ENCODE measurements at places on chromosomes 4 and X.

DNA sequence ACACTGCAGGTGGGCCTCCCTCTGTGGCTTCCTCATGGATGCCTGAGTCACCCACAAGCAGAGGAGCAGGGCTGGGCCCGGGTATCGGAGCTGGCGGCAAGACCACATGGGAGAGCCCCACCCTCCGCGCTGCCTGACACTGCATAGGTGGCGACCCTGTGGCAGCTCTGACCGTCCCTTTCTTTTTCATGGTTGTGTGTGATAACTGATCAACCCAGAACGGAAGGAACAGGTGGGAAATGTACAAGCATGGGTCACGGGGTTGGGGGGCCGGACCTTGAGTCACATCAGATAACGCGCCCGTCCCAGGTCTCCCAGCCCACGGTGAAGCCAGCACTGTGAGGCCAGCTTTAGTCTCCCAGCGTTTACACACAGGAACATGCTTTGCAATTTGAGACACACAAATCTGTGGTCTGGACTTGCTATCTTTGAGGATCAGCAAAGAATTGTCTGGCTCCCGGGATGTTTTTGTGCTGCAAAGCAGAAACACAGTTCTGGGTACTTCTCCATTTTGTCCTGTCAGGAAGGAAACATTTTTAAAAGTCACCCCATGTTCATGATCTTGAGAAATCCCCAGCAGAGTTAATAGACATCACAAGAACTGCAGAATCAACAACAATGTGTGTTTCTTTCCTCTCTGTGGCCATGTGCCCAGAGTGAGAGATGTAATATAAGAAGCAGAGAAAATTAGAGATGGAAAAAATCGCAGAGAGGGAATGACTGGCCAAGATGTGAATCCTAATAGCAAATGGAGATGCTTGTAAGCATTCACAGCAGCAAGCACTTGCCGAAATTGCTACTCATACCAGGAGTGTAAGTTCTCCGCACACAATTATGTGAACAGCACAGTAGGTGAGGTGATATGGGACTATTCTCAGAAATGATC is 70.1 kb upstream of the CBR4 start:
- DNase-seq: peak; percentile 69

GRCh38 chr4:149765630-149766029 is 50.0 kb downstream of the IQCM start:
- no peak for DNase-seq

- no peak for DNase-seq
Observed at GRCh38 chr4:52329894-52330293, 278.8 kb downstream of the SPATA18 start.

- peak; percentile 25 for DNase-seq
Observed at GRCh38 chrX:150873616-150874015, 24.9 kb downstream of the CD99L2 start.

DNA sequence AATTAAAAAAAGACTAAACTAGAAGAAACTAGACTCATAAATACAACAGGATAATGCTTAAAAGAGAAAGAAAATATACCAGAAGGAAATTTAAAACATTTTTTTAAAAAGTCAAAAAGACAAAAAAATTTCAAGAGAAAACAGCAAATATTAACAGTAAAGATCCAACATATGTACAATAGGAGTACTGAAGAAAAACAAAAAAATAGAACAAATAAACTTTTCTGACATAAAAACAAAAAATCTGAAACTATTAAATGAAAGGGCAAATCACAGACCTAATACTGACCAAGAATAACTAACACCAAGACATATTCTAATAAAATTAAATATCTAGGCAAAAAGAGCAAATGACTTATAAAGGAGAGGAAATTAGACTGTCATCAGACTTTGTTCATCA is 11.5 kb downstream of the DNAJB14 start:
- no peak for DNase-seq

GRCh38 chr4:17347445-17347844 is 164.4 kb downstream of the QDPR start:
- peak; percentile 47 for DNase-seq

GRCh38 chr4:121451310-121451709 is 70.5 kb upstream of the QRFPR start:
- DNase-seq: no peak

DNA sequence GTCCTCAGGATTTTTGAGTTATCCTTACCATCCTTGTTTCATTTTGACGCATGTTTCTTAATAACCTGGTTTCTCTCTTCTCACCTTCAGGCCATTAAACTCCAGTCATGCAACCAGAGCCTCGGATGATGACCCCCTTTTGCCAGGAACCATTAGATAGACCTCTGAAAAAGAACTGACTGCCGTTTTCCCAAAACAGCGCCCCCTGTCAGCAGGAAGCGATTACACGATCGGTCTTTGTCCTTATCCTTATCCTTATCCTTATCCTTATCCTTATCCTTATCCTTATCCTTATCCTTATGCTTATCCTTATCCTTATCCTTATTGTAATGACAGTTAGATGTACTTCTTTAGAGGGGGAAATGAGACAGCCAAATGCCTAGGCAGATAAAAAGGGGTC is 148.4 kb upstream of the ITM2A start:
- no peak for DNase-seq

DNA sequence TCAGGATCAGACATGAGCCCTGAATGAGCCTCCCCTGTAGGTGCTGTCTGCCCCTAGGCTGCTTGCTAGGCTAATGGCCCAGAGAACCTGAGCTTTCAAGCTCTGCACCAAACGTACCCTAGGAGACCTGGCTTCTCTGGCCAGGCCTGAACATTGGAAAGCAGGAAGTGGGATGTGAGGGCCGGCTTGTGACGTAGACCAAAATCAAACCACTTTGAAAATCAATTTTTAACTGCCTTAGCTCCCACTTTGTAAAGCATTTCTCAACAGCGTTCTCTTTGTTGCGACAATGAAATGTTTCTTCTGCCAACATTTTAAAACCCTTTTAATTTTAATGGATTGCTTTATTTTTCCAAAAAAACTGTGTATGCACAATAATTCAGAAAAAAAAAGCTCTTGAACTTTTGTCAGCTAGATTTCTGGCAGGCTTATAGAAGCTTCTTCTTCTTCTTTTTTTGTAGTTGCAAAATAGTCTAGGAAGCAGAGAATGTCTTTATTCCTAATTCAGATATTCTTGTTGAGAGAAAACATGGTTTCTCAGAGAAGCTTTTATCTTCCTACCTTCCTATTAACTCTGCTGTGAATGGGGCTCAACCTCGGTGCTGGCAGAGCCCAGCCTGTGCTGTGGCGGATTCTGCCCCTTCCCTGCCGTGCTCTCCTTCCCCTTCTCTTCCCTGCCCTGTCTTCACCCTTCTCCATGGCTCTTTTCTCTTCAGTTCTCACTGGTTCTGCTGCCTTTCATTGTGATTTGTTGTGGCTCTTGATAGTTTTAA is 145.2 kb upstream of the SFRP2 start:
- DNase-seq: no peak

DNA sequence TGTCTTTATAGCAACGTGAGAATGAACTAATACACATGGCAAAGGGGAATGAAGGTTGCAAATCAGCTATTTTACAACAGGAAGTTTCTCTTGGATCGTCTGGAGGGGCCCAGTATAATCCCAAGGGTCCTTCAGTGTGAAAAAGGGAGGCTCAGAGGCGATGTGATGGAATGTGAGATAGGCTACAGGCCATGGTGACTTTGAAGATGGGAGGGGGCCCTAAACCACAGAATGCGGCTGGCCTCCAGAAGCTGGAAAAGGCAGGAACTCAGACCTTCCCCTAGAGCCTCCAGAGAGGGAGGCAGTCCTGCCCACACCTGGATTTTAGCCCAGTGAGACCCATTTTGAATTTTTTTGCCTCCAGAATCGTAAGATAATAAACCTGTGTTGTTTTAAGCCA is 69.4 kb upstream of the PGM2 start:
- no peak for DNase-seq

DNA sequence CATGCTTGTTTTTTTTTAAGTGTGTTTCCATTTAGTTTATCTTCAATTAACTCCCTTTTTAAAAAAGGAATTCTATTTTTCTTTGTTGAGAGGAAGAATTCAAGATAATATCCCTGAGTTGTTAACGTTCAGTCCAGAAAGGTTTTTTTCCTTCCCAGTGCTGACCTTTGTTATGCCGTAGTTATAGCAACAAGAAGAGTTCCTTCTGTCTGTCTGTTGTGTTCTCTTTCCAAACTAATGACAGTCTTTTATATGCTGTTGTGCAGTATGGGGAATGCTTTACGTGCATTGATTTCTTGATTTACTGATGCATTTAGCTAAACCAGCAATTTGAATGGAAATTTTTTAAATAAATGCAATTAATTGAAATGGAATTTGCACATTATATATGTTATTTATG is 6.6 kb upstream of the CXXC4 start:
- no peak for DNase-seq

DNA sequence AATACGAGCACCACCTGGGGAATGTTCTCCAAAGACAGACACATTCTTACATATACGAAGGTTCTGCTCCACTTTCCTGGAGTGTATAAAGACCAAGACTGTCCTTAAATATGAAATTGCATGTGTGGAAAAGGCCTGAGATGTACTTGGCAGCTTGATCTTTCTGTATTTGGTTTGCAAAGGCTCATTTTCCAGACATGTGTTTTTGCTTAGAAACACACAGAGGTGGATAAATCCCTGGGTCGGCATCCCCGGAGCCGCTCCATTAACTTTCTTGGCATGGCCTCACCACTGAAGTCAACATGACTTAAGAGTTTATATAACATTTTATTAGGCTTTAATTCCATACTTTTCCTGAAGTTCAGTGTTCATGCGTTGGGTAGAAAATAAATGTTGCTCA is 239.4 kb downstream of the LDB2 start:
- DNase-seq: no peak

GRCh38 chr4:89242864-89243732 is 64.5 kb downstream of the GPRIN3 start:
- no peak for DNase-seq

Measured in T47D (cell line).